Hematopoietic multipotent progenitor cell treated with erythropoietin and hydrocortisone succinate and interleukin-3 and kit ligand, for 6 days (in vitro differentiated cells): ENCODE measurements at places on chromosomes 11 and 22.

- DNase-seq = peak; percentile 99
Observed at GRCh38 chr11:118415739-118416068, 14.3 kb downstream of the ATP5MG start.

DNA sequence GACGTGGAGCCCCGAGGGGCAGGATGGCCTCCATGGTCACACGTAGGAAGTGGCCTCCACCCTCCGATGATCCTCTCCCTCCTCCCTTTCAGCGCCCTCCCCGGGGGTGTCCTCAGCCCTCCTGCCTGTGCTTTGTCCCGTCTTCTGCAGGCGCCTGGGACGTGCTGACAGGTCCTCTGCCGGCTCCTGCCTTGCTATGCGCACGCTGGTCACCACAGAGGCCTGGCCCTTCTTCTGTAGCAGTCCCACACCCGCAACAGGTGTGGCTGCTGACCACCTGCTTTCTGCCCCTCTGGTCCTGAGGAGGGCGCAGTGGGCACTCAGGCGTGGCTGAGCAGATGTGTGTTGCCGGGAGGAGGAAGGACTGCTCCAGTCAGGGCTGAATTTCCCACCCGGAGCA lies 27.7 kb upstream of the PPP6R3 start:
- no peak for DNase-seq

DNA sequence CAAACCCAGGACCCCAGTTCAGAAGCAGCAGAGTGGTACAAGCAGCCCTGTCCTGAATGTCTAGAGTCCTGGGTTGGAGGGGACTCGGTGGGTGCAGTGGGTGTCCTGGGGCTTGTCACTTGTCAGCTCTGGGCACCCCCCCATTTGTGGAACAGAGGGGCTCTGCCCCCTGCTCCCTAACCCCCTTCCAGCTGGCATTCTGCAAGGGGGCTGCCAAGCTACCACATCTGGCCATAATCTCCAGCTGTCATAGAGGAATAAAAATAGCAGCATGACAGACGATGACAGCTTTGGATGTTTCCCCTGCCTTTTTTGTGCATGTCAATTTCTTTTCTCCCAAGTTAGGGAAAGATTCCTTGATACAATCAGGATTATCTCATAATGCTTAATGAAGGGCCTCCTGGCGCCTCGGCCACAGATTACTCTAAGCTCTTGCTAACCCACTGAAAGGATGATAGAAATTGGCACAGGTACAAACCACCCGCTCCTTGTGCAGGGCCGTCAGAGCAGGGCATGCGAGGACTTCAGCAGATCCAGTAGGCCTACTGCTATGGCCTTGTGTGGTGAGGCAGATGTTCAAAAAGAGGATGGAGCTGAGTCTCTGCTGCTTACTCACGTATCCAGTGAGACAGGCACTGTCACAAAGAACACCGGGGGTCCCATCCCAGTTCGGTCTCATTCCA lies 83.0 kb downstream of the ISX start:
- DNase-seq = no peak

GRCh38 chr11:85886089-85887056 lies 31.2 kb downstream of the CCDC83 start:
- DNase-seq = no peak

- DNase-seq = no peak
Observed at GRCh38 chr11:121766166-121766565, 313.4 kb upstream of the SORL1-AS1 start.

- DNase-seq = no peak
Observed at GRCh38 chr11:110860461-110860860, 148.2 kb upstream of the ARHGAP20 start.

- DNase-seq = no peak
Observed at GRCh38 chr22:20054034-20054427, 26.0 kb upstream of the DGCR8 start.

DNA sequence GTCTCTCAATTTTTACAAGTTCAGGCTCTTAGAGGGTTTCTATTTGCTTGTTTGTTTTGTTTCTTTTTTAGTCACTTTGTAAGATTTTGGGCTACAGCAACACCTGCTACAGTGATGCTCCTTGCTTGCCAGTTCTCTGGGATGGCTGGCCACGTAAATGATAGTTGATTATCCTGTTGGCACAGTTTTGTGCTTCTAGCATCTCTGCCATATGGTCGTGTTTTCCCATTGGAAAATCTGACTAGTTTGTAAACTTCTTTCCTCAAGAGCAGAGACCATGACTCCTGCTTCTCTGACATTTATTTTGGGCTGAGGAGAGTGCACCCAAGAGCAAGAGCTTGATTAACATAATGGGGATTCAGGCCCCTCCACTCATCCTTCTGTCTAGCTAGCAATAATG lies 1621.6 kb upstream of the RAG2 start:
- DNase-seq = no peak

GRCh38 chr11:70176940-70177689 lies 26.0 kb upstream of the FADD start:
- DNase-seq = peak; percentile 63

DNA sequence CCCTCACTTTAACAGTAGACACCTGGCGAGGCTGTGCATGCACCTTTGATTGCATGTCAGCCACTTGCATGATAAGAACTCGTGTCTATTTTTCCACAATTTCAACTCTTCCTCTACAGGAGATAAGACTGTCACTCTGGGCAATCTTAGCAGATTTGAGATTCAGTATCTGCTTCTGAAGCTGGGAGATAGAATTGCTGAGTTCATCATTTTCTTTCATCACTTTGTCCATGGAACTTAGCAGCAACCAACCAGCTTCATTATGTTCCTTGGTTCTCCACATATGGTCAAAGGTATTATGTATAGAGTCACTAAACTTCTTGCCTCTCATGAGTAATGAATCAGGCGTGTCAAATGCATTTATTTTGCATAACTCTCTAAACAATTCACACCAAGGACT lies 17.1 kb downstream of the MTNR1B start:
- no peak for DNase-seq

DNA sequence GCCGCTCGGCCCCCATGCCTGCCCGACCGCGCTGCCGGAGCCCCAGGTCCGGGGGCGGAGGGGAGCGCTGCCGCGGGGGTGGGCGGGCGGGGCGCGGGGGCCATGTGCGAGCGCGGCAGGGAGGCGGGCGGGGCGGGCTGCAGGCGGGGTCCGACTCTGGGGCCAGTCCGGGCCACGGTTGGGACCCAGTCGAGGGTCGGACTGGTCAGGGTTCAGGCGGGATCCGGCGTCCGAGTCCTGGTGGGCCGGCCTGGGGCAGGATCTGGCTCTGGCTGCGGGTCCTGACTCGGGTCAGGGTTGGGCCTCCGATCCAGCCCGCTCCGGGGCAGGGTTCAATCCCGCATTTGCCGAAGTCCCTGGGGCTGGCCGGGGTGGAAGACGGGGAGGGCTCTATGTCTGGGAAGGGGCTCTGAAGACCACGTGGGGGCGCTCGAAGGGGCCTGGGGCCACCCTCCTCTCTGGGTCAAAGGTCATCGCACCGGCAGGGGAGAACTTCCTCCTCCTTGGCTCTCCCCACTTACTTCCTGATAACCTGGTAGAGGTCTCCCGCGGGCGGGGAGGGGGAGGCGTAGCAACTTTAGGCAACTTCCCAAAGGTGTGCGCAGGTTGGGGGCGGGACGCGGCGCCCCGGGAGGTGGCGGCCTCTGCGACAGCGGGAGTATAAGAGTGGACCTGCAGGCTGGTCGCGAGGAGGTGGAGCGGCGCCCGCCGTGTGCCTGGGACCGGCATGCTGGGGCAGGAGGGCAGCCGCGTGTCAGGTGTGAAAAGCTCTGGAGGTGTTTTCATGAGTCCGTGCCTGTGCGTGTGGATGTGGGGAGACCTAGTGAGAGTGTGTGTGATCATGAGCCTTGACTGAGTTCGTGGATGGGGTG lies 603 bp downstream of the ESRRA start:
- DNase-seq = peak; percentile 82

DNA sequence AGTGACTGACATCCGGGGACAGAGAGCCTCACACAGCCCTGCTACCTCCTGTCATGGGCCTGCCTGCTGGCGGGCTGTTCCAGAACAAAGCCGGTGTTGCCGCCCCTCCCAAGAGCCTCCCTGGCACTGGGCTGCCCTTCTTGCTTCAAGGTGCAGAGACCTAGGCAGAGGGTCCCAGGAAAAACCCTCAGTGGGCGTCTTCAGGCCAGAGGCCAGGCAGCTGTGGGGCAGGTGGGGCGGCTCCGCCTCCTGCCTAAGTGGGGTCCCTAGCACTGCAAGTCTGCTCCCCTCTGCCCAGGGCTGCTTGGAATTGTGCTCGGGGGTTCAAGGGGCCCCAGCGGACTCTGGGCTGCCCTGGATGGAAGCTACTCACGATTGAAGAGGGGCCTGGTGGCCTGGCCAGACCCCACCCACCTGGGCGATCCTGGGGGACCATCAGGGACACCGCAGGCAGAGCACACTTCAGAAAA lies 20.4 kb upstream of the GNB1L start:
- no peak for DNase-seq

DNA sequence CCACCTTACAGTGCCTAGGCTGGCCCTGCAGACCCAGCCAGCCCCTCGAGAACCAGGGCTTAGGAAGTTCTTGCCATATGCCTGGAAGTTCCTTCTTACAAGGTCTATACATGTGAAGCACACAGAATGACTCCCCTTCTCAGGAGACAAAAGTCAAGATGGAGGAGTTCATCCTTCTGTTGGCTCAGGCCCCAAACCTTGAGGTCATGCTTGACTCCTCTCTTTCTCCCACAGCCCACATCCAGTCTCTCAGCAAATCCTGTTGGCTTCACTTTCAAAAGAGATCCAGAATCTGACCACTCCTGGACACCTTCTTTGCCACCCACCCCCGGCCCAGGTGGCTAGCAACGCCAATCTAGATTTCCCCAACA lies 1.7 kb upstream of the CD248 start:
- no peak for DNase-seq

DNA sequence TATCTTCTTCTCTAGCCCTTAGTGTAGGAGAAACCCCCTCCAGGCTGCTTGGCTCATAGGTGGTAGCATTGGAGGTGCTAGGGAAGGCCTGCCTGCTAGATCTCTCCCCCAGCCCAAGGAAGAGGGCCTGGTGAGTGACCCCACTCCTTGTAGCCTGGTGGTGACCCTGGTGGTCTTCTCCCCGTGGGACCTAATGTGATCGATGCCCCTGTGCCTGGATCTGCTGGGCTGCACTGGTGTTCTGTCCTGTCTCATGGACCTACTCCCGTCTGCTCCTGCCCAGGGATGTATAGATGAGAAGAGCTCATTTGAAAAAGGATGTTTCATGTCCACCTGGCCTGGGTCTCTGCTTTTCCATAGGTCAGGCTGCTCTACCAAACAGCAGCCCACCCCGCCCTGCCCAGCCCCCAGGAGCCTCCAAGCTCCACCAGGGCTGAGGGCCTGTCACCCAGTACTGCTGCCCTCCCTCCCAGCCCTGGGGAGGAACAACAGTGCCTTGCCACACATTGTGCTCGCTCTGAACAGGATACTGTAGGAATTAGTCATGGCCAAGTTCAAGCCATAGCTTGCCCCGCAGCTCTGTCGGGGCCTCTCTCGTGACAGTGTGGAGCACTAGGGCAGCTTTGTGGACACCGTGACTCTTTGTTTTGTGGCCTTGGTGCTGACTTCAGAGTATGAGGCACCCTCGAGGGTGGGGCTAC lies 19.7 kb downstream of the SLC37A2 start:
- DNase-seq = no peak

- DNase-seq = no peak
Observed at GRCh38 chr11:73710964-73711363, 49.9 kb downstream of the RAB6A start.

DNA sequence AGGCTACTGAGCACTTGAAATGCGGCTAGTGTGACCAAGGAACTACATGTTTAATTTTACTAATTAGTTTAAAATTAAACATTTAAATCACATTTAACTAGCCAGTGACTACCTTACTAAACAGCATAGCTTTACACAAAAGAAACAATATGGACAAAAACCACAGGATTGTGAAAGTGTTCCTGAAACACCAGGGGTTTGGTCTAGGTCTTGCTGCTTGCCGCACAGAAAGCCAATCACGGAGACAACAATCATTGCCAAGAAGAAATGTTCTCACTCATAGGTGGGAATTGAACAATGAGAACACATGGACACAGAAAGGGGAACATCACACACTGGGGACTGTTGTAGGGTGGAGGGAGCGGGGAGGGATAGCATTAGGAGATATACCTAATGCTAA lies 309.5 kb downstream of the C11orf87 start:
- no peak for DNase-seq

DNA sequence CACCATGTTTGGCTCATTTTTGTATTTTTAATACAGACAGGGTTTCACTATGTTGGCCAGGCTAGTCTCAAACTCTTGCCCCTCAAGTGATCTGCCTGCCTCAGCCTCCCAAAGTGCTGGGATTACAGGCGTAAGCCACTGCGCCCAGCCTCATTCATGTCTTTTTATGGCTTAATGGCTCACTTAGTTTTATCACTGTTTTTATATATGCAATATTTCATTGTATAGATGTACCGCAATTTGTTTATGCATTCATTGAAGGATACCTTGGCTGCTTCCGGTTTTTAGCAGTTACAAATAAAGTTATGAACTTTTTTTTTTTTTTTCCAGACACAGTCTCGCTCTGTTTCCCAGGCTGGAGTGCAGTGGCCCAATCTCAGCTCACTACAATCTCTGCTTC lies 5.5 kb upstream of the TCN2 start:
- DNase-seq = no peak

- DNase-seq = no peak
Observed at GRCh38 chr11:76806608-76807205, 23.6 kb downstream of the TSKU start.

DNA sequence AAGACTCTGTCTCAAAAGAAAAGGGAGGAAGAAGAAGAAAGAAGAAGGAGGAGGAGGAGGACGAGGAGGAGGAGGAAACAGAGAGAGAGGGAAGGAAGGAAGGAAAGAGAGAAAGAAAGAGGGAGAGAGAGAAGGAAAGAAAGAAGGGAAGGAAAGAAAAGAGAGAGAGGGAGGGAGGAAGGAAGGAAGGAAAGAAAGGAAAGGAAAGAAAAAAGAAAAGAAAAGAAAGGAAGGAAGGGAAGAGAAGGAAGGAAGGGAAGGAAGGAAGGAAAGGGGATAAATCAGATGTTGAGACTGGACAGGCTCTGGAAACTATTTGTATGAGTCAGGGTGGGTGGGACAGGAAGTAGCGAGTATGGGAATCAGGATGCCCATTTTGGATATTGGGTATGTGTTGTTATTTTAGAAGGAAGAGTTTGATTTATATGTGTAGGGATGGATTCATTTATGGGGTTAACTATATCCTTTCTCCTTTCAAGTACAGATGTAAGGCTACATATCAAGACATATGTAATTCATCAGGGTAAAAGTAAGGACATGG lies 6.0 kb upstream of the RPL3 start:
- no peak for DNase-seq

DNA sequence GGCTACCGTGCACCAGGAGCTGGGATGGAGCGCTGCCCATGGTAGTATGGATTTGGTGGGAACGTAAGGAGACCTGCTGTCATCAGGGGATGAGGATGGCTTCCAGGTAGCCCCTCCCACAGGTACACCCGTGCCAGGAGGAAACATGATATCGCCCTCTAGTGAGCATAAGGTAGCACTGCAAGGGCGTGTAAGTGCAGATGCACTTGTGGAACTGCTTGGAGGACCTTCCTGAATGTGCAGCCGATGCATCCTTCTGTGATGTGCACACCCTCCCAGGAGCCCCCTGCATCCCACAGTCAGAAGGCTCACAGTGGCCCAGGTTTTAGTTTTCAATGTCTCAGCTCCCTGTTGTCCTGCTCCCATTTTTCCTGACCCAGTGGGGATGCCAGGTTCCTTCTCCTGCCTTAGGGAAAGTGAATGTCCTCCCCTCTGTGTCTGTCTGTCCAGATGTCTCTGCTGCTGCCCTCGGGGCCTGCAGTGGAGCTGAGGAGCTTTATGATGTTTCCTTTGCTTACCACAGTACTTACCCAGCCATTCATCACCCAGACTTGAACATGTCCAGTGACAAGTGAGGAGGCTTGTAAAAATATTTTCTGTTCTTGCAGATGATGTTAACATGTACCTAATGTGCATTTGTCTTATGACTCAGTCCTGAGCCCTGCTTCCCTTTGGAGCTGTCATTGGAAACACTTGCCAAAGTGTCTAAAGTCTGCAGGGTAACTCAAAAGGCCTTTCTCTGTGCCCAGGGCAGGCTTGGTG lies 49.2 kb downstream of the DBX1 start:
- DNase-seq = peak; percentile 82
